ENCODE measurements at places on chromosomes 7 and 10. TPM values are rescaled to one million over a fixed set of nuclear protein-coding genes. Genes with fewer than 3 reads are reported as not detected.

Gene LIPN
- total RNA-seq: not detected

Gene TAS2R41
- total RNA-seq: not detected

Gene ADAMTS14
- total RNA-seq: 5.2 TPM

Gene C7orf57
- 0.22 TPM for total RNA-seq

Gene ZNF438
- total RNA-seq: 11.3 TPM

Gene ARMS2
- not detected for total RNA-seq

Gene AKR1C8
- total RNA-seq: 0.27 TPM

Gene TMEM236
- 0.44 TPM for total RNA-seq

Gene LIPF
- total RNA-seq: not detected

Gene JCAD
- total RNA-seq: 58.3 TPM

Gene CADPS2
- total RNA-seq: 29.2 TPM

Data from camera-type eye (tissue), 1 donor.